ENCODE measurements at places on chromosomes 2 and 18.

- no peak for DNase-seq
Measured at GRCh38 chr2:159317392-159318088, 31.0 kb upstream of the WDSUB1 start.

GRCh38 chr2:119680457-119681202 lies 1.6 kb downstream of the TMEM177 start:
- DNase-seq: no peak

- peak; percentile 15 for DNase-seq
Measured at GRCh38 chr2:110157153-110157793, 41.7 kb upstream of the MALL start.

- DNase-seq: no peak
Measured at GRCh38 chr2:195411219-195411687, 245.8 kb upstream of the SLC39A10 start.

GRCh38 chr2:66577321-66578053 lies 142.6 kb downstream of the MEIS1 start:
- DNase-seq: peak; percentile 20

DNA sequence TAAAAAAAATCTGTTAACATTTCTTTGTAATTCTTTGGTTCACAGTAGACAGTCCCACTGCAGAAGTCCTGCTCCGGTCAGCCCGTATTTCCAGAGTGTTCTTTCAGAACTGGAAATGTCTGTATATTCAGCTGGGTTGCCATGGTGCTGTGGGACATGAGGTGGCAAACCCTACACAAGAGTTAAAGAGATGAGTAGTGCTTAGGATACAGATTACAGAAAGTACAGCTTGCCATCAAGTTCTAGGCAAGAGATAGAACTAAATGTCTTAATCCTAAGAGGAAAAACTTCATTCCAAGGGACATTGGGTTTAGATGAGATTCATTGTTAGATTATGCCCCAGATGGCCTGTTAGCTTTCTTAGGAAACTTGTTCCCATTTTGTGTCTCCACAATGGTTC lies 60.1 kb downstream of the FMNL2 start:
- no peak for DNase-seq

DNA sequence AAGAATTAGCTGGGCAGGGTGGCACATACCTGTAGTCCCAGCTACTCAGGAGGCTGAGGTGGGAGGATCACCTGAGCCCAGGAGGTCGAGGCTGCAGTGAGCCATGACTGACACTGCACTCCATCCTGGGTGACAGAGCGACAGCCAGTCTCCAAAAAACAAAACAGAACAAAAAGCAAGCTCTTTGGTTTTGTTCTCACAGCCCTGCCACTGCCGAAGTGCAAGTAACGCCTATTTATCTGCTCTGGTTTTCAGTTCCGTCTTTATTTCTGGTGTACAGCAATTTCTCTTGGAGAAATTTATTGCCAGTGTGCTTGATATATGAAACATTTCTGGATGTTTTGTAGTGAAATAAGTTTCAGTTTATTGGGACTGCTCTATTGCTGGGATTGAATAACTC lies 61.9 kb downstream of the RAB10 start:
- DNase-seq: no peak
